ENCODE measurements at places on chromosomes 5 and 9.

GRCh38 chr5:72458407-72458806, 48.8 kb downstream of the ZNF366 start:
- no peak for DNase-seq

GRCh38 chr9:89422151-89422975, 75.5 kb downstream of the SEMA4D start:
- no peak for DNase-seq

GRCh38 chr9:96031366-96031824, 155.9 kb downstream of the ERCC6L2 start:
- DNase-seq: no peak

- no peak for DNase-seq
Observed at GRCh38 chr5:56839062-56839461, 23.7 kb downstream of the MAP3K1 start.

DNA sequence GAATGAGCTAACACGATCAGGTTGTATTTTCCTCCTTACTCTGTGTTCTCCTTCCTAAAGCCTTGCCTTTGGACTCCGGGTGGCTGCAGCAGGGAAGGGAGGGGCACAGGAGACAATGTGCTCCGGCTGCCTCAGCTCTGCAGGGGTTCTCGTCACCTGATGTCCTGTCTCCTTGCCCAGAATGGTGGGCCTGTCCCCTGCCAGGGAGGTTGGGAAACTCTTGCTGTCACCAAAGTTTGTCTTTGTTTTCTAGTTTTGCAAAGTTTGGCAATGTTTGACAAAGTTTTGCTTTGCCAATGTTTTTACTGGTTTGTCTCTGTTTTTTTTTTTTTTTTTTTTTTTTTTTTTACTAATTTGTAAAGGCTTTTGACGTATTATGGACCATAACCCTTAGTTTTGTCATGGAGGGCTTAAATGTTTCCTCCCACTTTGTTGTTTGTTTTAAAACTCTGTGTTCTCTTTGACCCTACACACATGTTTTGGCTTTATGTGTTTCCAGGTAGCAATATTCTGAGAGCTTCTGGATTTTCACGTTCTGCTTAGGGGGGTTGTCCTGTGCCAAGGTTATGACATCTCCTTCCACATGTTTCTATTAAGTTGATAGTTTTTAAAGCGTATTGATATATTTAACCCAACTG, 49.3 kb downstream of the GADD45G start:
- no peak for DNase-seq
